ENCODE measurements at places on chromosomes 12 and 14. TPM values are rescaled to one million over a fixed set of nuclear protein-coding genes. Genes with fewer than 3 reads are reported as not detected.

- no peaks in the 10 kb centered on the region for H3K36me3 ChIP-seq
- no peaks in the 10 kb centered on the region for H3K27me3 ChIP-seq
- no peak overlapping the region for H3K4me3 ChIP-seq
- H3K4me1 ChIP-seq, result no peaks in the 10 kb centered on the region
- no peak overlapping the region for H3K27ac ChIP-seq
These were observed 11.9 kb downstream of the PPP1R36 start for GRCh38 chr14:64561631-64562030.

- H3K27ac ChIP-seq, result no peak overlapping the region
- no peak for DNase-seq
- no peak overlapping the region for H3K4me3 ChIP-seq
- peaks cover 5% of the 10 kb centered on the region for H3K4me1 ChIP-seq
- no peaks in the 10 kb centered on the region for H3K36me3 ChIP-seq
- no peaks in the 10 kb centered on the region for H3K27me3 ChIP-seq
These were observed 47.3 kb upstream of the MED13L start for GRCh38 chr12:116324654-116325335.

Gene RPL10L
- total RNA-seq, result not detected

- no peak for DNase-seq
- no peaks in the 10 kb centered on the region for H3K36me3 ChIP-seq
- H3K4me3 ChIP-seq, result no peak overlapping the region
- no peak overlapping the region for H3K27ac ChIP-seq
- no peaks in the 10 kb centered on the region for H3K27me3 ChIP-seq
- H3K4me1 ChIP-seq, result peaks cover 8% of the 10 kb centered on the region
These were observed 261.7 kb upstream of the FOXN3 start for GRCh38 chr14:89678768-89679167.

Gene KLHL33
- total RNA-seq, result not detected

- no peaks in the 10 kb centered on the region for H3K36me3 ChIP-seq
- no peaks in the 10 kb centered on the region for H3K27me3 ChIP-seq
- H3K4me1 ChIP-seq, result no peaks in the 10 kb centered on the region
- no peak overlapping the region for H3K27ac ChIP-seq
These were observed 121.7 kb downstream of the DUSP6 start for GRCh38 chr12:89230376-89231315.

Measured in hepatocyte (in vitro differentiated cells).